ENCODE measurements at places on chromosomes 2 and 18. TPM values are rescaled to one million over a fixed set of nuclear protein-coding genes. Genes with fewer than 3 reads are reported as not detected.

- DNase-seq: no peak
Observed at GRCh38 chr2:96291751-96292150, 13.6 kb downstream of the SNRNP200 start.

DNA sequence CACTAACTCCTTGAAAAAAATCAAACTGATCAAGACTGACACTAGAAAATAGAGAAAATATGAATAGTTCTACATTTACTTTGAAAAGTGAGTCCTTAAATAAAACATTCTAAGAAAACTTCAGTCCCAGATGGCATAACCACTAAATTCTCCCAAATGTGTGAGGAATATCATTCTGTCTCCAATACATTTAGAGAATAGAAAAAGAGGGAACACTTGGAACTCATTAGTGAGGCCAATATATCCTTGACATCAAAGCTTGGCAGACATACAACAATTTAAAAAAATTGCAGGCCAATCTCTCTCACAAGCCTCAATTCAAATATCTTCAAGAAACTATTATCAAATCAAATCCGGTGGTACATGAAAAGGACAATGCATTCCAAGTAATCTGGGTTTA, 79.3 kb upstream of the TMEM247 start:
- DNase-seq: no peak

Gene POTEC
- not detected for total RNA-seq

Gene ST8SIA5
- not detected for total RNA-seq

Gene SCG2
- total RNA-seq: 2.9 TPM

Gene EVX2
- not detected for total RNA-seq

Gene FAM124B
- not detected for total RNA-seq

Gene PLGLB2
- total RNA-seq: not detected

Gene NFATC1
- 6.8 TPM for total RNA-seq

- DNase-seq: peak; percentile 34
Observed at GRCh38 chr2:233414777-233415570, 60.7 kb downstream of the DGKD start.

DNA sequence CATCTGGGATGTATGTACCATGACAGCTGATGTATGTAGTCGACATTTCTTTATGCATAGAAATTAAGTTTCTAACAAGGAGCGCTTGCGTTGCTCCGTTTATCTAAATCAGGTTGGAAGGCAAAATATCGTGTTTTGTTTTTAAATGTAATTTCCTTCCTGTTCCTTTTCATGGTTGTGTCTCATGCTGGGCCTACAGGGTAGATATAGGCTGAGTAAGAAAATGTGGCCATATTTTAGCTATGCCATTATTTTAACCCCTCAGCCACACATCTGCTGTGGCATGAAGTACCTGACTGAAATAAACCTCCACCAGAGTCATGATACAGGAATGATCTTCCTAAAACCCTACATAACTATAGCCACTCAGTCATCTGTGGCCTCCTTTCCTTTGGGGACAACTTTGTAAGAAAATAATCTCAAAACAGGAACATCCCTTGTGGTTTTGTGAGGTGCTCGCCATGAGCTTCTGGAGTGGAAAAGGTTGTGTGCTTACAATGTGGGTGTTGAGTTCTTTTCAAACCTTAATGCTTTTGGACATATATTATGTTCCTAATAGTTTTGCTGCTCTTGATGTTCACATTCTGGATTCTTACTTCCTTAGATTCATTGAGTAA, 214.3 kb downstream of the FAM210A start:
- no peak for DNase-seq

- no peak for DNase-seq
Observed at GRCh38 chr2:232890896-232891601, 21.0 kb downstream of the SNORC start.

DNA sequence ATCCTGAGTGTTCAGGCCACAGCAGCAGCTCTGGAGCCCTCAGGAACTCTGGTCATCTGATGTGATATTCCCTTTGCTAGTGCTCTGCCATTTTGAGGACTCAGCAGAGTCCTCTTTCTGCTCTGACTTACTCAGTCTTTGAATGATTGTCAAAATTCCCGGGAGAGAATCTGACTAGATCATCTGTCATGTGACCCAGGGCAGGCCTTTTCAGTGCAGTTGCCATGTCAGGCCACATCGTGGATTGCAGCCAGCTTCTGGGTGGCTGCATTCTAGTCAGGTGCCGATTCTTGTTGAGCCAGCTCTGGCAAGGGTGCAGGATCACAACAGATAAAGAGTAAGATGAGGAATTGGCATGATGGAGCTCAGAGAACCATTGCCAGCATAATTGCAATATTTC, 795.6 kb downstream of the CPS1 start:
- DNase-seq: no peak

Gene LAMA1
- 0.31 TPM for total RNA-seq

GRCh38 chr2:205775097-205775877, 93.0 kb downstream of the NRP2 start:
- no peak for DNase-seq

GRCh38 chr18:3172097-3172496, 47.7 kb downstream of the MYOM1 start:
- no peak for DNase-seq

GRCh38 chr2:238462782-238463396, 36.2 kb downstream of the ASB1 start:
- DNase-seq: peak; percentile 30

DNA sequence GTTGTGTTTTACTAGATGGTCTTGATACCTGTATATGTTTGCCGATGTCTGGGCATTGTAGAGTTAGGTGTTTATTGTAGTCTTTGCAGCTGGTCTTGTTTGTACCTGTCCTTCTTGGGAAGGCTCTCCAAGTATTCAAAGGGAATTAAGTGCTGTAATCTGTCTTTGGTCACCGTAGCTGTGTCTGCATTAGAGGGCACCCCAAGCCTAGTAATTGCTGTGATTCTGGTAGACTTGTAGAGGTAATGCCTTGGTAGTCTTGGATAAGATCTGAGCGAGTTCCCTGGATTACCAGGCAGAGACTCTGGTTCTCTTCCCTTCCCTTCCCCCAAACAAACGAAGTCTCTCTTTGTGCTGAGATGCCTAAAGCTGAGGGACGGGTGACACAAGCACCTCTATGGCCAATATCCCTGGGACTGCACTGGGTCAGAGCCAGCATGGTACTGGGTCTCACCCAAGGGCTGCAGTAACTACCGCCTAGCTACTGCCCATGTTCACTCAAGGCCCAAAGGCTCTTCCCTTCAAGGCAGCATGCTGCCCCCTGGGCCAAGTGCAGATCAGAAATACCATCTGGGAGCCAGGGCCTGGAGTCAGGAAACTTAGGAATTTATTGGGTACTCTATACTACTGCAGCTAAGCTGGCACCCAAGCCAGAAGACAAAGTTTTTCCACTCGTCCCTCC, 27.1 kb downstream of the STPG4 start:
- DNase-seq: no peak

DNA sequence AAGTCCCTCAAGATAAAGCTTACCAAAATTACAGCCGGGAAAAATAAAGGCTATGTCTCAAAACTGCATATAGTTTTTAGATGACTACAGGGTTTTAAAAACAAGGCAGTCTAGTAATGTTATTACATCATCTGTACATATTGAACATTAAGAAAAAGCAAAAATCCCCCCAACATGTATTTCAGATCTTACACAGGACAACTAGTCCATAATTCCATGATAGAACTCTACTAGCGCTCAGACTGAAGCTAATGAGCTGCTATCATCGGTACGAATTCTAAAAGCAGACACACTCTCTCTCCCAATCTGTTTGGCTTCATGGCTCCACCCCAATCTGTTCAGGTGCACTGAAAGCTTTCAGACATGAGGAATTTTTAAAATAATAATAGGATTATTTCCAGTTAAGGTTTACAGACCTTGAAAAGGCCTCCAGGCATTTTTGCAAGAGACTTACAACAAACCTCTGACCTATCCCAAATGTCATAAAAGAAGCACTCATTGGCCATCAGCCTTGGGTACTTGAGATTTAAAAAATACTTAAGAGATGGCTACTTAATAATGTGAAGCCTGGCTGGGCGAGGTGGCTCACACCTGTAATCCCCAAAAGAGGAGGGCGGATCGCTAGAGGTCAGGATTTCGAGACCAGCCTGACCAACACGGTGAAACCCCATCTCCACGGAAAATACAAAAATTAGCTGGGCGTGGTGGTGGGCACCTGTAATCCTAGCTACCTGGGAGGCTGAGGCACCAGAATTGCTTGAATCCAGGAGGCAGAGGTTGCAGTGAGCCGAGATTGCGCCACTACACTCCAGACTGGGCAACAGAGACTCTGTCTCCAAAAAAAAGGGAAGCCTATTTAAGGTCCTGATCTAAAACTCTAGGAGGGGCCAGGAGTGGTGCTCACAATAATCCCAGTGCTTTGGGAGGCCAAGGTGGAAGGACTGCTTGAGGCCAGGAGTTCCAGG, 2.0 kb downstream of the NPC1 start:
- DNase-seq: no peak

DNA sequence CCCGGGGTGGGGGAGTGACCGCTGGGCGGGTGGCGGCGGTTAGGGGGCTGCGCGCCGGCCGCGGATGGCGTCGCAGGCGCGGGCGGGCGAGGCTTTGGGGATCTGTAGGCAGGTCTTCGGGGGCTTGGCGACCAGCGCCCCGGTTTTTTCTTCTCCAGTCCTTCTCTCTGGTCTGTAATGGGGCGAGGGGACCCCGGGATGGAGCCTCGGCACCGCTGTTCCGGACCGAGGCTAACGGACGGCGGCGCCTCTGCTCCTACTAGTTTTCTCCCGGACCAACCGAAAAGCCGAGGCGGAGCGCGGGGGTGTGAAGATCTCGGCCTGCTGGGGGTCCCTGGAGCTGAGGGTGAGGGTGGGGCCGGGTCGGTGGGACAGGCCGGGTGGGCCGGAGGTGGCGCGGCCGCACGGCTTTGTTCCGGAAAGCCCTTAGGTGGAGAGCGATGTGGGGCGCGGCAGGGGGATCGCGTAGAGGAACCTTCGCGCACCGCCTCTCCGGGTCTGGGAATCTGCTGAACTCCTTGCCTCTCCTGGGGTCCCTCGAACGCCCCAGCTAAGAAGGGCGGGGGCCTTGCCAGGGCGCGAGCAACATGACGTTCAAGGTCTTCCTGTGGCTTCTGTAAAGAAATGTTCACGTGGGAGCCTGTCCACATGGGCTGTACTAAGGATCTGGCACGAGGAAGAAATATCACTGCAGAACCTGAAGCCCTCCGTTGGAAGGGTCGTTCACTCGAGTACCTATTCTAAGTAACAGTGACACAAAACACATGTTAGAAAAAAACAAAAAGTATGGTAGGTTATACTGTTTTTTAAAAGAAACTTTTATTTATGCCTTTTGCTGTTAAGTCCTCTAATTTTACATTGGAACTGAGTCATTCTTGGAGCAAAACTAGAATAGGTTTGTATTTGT, 861 bp downstream of the SLC39A10 start:
- peak; percentile 81 for DNase-seq

GRCh38 chr18:48358868-48359267, 50.3 kb downstream of the ZBTB7C start:
- DNase-seq: no peak

Gene SATB2
- not detected for total RNA-seq

DNA sequence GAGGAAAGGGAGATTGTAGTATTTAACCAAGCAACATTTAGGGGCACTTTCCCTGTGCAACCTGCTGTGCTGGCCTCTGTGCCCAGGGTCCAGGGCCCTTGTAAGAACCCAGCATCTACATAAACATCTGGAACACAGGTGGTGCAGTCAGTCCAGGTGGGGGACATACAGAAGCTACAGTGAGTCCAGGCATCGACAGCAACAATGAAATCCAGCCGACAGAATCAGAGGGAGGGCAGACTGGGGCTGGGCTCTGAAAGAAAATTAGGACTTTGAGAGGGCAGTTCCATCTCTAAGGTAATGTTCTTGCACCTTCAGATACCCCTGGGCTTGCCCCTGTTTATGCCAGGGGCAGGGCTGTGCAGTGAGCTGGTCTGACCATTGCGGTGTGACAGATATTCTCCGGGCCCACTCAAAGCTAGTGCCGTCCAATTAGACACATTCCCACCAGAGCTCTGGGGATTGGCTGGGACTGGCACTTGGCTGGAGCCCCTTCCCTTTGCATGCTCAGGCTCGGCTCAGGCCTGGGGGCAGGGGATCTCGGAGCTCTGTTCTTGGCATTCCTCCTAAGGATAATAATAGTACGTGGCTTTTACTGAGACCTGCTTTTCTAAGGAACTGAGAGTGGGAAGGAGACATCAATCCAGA, 5.4 kb downstream of the LBH start:
- DNase-seq: no peak

- no peak for DNase-seq
Observed at GRCh38 chr2:119231975-119232665, 8.5 kb downstream of the STEAP3 start.

DNA sequence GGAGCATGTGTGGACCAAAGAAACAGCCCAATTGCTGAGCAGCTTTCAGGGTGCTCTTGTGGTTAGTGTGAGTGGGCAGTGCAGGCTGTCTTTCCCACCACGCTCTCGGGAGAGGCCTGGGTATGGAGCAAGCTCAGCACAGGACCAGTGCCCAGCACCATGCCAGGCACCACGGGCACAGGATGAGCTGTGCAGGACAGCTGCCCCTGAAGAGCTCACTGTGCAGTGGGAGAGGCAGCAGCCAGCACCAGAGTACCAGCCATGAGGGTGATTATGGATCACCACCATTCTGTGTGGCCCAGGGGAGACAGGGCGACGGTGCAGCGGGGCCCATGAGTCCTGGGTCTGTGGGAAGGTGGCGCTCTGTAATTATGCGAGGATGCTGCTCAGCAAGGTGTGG, 29.7 kb upstream of the FAHD2A start:
- DNase-seq: no peak

Gene MERTK
- 11.3 TPM for total RNA-seq

Gene DYNAP
- total RNA-seq: not detected
